ENCODE measurements at places on chromosomes 4 and X.

- no peak for DNase-seq
These were observed 171.1 kb upstream of the ANKRD50 start for GRCh38 chr4:124883632-124884031.

GRCh38 chrX:24025741-24026403 is 1.1 kb downstream of the KLHL15 start:
- peak; percentile 67 for DNase-seq

DNA sequence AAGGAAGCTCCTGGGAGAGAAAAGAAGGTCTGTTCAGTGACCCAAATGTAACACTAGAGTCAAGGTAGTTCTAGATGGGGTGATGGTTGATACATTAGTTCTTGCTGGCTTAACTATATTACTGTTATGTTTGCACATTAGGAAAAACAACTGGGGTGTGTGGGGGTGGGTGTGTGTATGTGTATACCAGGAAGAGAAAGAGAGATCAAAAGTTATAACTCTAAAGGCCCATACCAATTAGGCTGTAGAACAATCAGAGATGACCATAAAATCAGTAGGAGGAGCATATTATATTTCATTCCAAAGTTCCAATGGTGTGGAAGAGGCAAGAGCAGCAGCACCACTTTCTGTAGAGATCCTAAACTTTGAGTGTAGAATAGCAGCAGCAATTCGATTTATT is 134.7 kb upstream of the FMR1 start:
- no peak for DNase-seq

GRCh38 chr4:105950701-105951100 is 55.4 kb downstream of the NPNT start:
- DNase-seq = no peak

- DNase-seq = no peak
These were observed 68.8 kb upstream of the PPP1R2C start for GRCh38 chrX:42846741-42847140.

DNA sequence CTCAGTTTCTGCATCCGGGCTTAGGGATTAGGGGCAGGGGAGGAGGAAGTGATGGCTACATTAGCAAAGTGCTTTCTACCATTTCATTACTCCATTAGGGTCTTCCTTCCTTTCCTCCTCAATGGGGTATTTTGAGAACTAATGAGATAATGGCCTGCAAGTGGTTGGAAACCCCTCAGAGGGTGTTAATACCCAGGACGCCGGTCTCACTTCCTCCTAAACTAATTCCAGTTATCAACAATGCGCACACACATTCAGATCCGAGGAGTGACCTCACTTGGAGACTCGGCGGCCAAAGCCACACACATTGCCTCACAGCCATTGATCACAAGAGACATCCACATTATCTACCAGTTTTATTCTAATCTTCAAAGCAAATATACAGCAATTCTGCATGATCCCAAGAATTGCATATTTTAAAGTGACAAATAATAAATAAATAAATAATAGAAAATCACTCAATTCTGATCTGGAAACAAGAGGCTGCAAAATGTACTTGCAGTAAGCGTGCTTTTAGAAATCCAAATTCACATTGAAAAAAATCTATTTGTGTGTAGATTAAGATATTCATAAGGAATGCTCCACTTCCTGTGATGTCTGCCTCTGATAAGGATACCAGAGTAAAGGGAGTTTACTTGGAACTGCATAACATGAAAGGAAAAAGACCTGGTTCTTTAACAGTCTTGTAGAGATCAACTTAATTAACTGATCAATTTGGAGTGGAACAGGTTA is 329.1 kb downstream of the FBXW7 start:
- DNase-seq = no peak

DNA sequence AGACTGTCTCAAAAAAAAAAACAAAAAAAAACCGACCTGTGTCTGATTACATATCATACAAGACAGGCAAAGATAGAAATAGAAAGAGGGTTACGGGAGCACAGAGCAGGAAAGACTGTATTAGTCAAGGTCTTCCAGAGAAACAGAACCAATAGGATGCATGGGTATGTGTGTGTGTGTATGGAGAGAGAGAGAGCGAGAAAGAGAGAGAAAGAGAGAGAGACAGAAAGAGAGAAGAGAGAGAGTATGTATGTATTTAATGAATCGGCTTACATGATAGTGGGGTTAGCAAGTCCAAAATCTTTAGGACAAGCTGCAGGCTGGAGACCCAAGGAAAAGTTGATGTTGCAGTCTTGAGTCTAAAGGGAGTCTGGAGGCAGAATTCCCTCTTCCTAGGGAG is 7.5 kb upstream of the DDX3X start:
- no peak for DNase-seq

DNA sequence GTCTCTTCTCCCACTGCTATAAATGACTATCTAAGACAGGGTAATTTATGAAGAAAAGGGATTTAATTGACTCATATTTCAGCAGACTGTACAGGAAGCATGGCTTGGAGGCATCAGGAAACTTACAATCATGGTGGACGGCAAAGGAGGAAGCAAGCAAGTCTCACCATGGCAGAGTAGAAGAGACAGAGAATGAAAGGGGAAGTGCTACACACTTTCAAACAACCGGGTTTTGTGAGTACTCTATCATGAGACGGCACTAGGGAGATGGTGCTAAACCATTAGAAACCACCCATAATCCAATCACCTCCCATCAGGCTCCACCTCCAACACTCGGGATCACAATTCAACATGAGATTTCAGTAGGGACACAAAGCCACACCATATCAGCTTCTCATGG is 11.1 kb downstream of the UBE2NL start:
- DNase-seq = no peak

- peak; percentile 73 for DNase-seq
These were observed 76.6 kb downstream of the ITIH6 start for GRCh38 chrX:54721424-54721823.

DNA sequence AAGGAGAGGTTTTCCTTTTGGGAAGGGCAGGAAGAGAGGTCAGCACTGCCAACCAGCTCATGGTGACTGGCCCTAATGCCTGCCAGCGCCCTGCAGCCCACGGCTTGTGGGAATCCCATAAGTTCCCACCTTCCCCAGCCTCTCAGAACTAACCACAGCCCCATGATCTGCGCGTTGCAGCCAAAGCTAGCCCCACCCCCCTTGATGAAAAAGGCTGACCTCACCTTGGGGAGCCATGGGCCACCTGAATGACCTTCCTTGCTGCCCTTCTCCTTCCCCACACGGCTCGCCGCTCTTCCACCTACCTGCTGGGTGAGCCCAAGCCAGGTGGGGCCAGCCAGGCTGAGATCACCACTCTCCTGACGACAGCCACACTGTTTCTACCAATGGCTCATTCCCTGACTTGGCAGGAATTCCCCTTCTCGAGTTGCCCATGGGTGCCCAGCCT is 3.9 kb upstream of the ELF4 start:
- no peak for DNase-seq

GRCh38 chr4:72564789-72565188 is 4.2 kb downstream of the ADAMTS3 start:
- DNase-seq = no peak

GRCh38 chr4:157727163-157727562 is 445.7 kb downstream of the GASK1B start:
- no peak for DNase-seq

DNA sequence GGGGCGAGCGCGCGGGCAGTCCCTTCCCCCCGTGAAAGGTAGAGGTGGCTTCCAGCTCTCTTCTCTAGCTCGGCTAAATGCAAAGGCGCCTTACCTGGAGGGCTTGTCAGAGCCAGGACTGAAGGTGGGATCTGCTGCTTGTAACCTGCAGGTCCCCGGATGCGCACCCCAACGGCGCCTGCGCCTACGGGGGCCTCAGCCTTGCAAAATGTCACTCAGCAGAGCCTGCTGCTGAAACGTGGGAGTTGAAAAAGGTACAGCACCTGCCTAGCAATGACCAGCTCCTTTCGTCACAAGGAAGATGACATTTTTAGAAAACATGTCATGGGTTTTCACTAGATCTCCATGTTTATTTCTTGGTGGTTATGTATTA is 583 bp downstream of the ABHD18 start:
- peak; percentile 46 for DNase-seq

DNA sequence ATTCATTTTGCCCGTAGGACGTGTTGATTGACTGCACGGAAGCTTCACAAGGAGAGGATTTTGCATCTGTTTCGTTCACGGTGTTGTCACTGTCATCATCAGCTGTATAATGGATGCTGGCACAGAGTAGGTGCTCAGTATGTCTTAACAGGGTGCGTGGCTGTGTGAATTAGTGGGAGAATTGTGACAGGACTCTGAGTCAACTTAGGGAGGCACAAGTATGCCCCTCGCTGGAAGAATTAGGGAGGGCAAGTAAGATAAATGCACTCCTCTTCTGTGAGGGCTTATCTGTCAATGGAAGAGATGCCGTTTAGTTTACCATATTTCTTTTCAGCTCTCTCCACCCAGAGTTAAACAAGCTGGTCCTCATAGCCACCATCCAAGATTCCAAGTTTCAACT is 107.2 kb downstream of the TRIML1 start:
- peak; percentile 4 for DNase-seq

- peak; percentile 56 for DNase-seq
These were observed 26.3 kb upstream of the PDS5A start for GRCh38 chr4:40003986-40004385.

Data from RKO (cell line).